ENCODE measurements at places on chromosomes 16 and 17. TPM values are rescaled to one million over a fixed set of nuclear protein-coding genes. Genes with fewer than 3 reads are reported as not detected.

The MYOCD gene
- 0.38 TPM for total RNA-seq

The SPIRE2 gene
- 7.9 TPM for total RNA-seq

- no peak for DNase-seq
These were observed 495 bp downstream of the TXNDC17 start for GRCh38 chr17:6641247-6641863.

- DNase-seq, result no peak
These were observed 64.1 kb downstream of the PLCG2 start for GRCh38 chr16:81843243-81843582.

DNA sequence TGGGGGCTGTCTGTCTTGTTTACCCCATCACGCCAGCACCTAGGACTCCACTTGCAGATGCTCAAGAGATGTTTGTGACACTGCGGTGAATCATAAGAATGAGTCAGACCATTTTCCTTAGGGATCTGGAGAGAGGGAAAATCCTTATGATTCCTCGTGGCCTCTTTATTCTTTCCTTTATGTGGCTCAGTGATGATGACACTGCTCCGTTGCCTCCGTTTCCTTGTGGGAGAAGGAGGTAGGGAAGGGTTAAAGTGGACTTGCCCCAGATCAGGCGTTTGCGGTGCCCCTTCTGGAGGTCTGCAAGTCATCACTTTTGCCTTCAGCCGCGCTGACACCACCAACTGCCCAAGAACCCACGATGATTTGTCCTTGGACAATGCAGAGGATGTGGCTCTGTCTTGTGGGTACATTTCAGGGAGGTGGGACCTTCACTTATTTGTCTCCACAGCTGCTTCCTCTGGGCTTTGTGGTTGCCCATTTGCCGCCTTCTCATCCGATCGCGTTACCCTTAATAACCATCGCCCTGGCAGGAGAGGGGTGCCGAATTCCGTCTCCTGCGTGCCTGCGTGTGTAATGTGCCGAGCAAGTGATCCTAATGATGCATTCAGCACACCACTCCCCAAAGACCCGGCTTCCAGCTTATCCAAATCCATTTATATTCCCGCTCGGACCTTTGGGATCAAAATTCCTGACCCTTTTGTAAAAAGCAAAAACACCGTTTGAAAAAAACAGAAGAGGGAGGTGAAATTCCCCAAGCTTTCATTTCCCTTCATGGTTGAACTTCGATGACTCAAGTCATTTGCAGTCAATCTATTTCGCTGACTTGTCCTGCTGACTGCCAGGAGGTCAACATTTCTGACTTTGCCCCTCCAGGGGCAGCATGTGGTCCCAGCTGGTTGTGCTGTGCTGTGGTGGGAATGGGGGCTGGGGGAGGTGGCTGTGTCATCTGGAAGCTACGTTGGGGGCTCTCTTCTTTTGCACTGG lies 87.2 kb upstream of the IRX3 start:
- no peak for DNase-seq

Data from endothelial cell (in vitro differentiated cells).